GM19239 (cell line): ENCODE measurements at places on chromosomes 6 and 20.

GRCh38 chr20:41334443-41335421, 5.9 kb upstream of the LPIN3 start:
- DNase-seq = no peak

GRCh38 chr20:25549172-25549773, 36.1 kb downstream of the NINL start:
- no peak for DNase-seq

- no peak for DNase-seq
Measured at GRCh38 chr20:44532981-44533331, 11.1 kb upstream of the SERINC3 start.

GRCh38 chr6:132952986-132953385, 138.6 kb downstream of the RPS12 start:
- DNase-seq = no peak

- no peak for DNase-seq
Measured at GRCh38 chr20:59322081-59322480, 21.7 kb downstream of the EDN3 start.

- no peak for DNase-seq
Measured at GRCh38 chr6:16412171-16412570, 173.8 kb downstream of the GMPR start.

DNA sequence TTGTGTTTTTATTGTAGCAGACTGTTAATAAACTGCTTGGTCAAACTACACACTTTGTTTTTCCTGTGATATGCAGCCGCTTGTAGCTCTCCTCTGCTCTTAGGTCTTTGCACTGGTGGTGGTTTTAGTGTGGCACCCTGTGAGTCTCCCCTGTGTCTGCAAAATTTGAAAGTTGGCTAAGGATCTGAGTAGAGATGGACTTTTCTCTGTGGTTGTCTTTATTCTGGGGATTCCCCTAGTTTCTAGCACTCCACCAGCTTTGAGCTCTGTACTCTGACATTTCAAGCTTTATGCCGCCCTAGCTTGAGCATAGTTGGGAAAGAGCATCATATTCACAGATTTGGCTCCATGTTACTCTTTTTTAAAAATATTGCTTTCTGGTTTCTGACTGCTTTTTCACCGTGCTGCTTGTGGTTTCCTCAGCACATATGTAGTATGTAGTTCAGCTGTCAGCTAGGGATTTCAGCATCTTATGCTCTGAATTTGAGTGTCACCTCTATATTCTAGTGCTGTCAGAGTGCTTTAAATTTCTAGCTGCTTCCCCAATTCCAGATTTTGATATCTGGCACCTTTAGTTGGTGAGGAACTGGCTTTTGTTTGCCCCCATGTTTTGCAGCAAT, 25.4 kb downstream of the CDYL start:
- no peak for DNase-seq
